Testis (tissue), 5 donors: ENCODE measurements at places on chromosomes 1 and 21. TPM values are rescaled to one million over a fixed set of nuclear protein-coding genes. Genes with fewer than 3 reads are reported as not detected.

DNA sequence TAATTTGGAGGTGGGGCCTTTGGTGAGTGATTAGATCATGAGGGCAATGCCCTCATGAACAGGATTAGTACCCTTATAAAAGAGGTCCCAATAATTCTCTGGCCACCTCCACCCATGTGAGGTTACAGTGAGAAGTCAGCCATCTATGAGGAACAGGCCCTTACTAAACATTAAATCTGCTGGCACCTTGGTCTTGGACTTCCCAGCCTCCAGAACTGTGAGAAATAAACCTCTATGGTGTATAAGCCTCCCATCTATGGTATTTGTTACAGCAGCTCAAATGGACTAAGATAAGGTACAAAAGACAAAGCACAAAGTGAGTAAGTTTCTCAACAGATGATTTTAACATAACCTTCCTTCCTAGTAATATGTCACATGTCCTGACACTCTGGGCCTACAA is 22.3 kb downstream of the NRIP1 start:
- H3K27ac ChIP-seq, result no peak overlapping the region
- no peaks in the 10 kb centered on the region for H3K27me3 ChIP-seq
- DNase-seq, result no peak
- no peaks in the 10 kb centered on the region for H3K36me3 ChIP-seq
- no peak overlapping the region for H3K4me3 ChIP-seq

- DNase-seq, result no peak
- H3K27me3 ChIP-seq, result no peaks in the 10 kb centered on the region
- no peak overlapping the region for H3K27ac ChIP-seq
- no peaks in the 10 kb centered on the region for H3K4me1 ChIP-seq
- peak overlapping the region; percentile 24 for H3K4me3 ChIP-seq
- H3K36me3 ChIP-seq, result no peaks in the 10 kb centered on the region
These were observed 12.4 kb upstream of the TBX15 start for GRCh38 chr1:119000371-119001180.

DNA sequence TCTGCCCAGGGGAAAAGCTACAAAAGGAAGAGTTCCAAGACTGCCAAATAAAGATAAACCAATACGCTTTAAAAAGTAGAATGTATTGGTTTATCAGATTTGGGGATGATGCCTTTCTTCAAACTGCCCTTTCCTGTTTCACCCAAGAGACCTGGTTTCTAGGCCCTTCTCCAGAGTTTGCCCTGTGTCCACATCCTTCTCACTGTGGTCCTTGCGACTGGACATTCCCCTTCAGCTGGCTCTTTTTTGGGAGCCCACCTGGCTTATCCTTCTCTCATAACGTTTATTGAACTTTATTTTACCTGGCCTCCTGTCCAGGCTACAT is 490 bp upstream of the CZIB start:
- H3K36me3 ChIP-seq, result no peaks in the 10 kb centered on the region
- DNase-seq, result no peak
- peak overlapping the region; percentile 99 for H3K27ac ChIP-seq
- H3K4me1 ChIP-seq, result peaks cover 16% of the 10 kb centered on the region

TDRD10 gene
- 50.9 TPM for total RNA-seq

- no peaks in the 10 kb centered on the region for H3K27me3 ChIP-seq
- no peak overlapping the region for H3K27ac ChIP-seq
- no peaks in the 10 kb centered on the region for H3K36me3 ChIP-seq
- no peak overlapping the region for H3K4me3 ChIP-seq
These were observed 11.5 kb upstream of the C1orf105 start for GRCh38 chr1:172408958-172409357.

DNA sequence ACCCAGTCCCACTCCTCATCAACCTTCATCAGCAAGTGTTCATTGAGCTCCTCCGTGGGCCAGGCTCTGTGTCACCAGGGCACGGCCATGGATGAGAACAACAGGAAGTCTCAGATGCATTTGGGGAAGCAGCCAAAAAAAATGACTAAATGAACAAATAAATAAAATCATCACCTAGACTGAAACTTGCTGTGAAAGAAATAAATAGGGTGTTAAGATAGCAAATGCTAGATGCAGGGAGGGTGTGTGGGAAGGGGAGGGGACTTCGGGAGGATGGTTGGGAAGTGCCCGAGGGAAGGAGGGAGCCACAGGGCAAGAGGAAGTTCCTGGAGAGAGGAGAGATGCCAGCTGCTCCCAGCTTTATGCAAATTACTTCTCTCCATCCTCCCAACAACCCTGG is 696.7 kb downstream of the PTPRU start:
- no peak overlapping the region for H3K27ac ChIP-seq
- DNase-seq, result no peak
- no peaks in the 10 kb centered on the region for H3K36me3 ChIP-seq
- H3K27me3 ChIP-seq, result no peaks in the 10 kb centered on the region
- no peaks in the 10 kb centered on the region for H3K4me1 ChIP-seq

DNA sequence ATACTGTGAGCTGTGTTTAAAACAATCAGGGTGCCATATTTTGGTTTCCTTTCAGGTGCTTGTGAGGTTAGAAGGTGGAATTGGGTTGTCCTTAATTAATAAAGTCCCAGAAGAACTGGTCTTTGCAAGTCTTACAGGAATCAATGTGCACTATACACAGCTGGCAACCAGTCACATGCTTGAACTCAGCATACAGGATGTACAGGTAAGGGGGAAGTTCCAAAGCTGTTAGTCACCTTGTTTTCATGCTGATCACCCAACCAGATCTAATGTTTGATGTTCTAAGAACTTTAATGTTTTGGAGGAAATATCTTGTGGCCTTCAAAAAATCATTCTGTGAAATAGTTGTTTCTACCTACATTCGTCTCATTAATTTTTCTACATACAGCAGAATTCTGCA is 156.3 kb downstream of the VPS13D start:
- no peak overlapping the region for H3K27ac ChIP-seq
- no peak for DNase-seq
- H3K27me3 ChIP-seq, result no peaks in the 10 kb centered on the region
- no peaks in the 10 kb centered on the region for H3K36me3 ChIP-seq
- H3K4me3 ChIP-seq, result no peak overlapping the region
- H3K4me1 ChIP-seq, result no peaks in the 10 kb centered on the region
